ENCODE measurements at places on chromosomes 1 and 21.

DNA sequence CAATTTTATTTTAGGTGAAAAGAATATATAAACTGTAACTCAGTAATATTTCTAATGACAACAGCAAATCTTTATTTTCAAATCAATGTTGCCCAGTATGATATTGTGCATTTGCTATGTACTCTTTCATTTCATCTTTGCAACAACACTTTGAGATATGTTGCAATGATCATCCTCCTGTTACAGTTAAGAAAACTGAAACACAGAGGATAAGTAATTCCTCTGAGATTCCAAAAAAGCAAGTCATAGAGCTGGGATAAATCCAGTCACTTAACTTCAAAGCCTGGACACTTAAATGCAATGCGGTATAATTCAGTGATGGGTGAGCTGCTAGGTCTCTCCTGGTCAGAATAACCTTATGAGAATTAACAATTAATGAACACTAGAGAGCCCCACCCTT, 48.6 kb upstream of the EXO1 start:
- DNase-seq, result no peak

- DNase-seq, result no peak
Measured at GRCh38 chr1:228283476-228284147, 75.8 kb downstream of the OBSCN start.

- no peak for DNase-seq
Measured at GRCh38 chr1:110645821-110646735, 28.7 kb downstream of the KCNA3 start.

- DNase-seq, result no peak
Measured at GRCh38 chr1:81174811-81175476, 625.8 kb upstream of the ADGRL2 start.

DNA sequence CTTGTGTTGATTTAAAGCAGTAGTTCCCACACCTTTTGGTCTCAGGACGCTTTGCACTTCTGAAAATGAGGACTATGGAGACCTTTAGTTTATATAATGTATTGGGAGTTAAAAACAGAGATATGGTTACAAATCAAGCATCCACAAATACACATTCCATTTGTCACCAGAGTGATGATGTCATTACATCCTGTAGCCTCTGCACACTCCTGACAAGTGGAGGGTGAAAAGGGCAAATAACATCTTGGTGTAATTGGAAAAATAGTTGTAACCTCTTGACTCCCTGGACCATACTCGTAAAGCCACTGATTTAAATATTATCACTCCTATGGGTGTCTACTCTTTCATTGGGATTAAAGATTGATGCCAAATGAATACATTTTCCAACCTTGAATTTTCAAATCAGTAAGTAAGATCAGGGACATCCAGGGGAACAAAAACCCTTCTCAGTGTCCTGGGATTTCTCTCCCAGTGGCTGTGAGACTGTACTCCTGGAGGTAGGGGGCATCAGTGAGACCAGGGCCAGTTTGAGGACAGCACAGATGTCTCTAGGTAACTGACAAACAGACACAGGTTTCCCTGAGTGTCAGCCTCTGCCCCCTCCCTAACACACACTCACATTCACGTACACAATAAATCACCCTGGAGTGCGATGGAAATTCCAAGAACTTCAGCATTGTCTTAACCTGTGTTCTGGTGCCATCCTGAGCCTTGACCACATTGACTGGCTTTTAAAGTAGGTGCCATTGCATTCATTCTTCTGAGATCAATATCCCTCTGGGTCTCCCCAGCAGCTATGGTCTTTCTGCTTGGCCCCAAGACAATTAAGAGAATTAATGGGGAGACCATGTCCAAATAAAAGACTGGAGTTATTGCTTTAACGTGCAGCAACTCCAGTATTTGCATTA, 63.0 kb downstream of the NR5A2 start:
- DNase-seq, result no peak

DNA sequence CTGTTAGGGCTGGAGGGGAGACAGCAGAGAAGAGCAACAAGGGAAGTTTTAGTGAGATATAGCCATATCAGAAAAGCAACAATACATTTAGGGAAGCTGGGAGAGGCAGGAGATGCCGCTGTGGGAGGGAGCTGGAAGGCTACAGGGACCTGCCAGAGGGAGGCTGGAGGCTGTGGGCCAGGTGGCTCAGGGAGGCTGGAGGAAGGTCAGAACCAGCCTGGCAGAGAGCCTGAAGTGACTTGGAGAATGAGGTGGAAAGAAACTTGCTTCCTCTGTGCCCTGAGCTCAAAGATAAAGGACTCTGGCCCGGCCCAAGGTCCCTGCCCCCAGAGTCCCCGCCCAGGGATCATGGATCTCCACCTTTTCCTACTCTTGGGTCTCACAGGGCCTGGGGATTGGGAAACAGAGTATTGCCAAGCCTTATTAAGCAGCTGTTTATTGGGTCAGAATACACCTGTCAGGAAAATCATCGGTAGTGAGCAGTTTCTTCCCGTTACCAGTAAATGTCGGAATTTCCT, 85.9 kb downstream of the KIF26B start:
- no peak for DNase-seq

GRCh38 chr1:20212685-20213331, 26.5 kb upstream of the PLA2G2C start:
- DNase-seq, result peak; percentile 53

DNA sequence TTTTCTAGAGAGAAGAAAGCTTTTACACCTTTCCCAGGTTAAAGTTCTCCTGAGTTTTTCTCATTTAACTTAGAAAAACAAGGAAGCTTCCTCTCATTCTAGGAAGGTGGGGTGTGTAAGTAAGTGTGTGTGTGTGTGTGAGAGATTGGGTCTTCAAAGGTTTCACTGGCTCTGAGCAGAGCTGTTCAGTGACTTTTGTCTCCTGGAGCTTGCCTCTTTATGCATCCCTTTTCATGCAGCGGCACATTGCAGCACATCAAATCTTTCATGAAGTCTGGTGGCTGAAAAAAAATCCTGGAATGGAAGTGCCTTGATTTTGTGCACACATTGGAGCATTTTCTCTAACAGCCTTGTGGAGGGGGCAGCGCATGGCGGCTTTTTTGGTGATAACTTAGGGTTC, 3.4 kb downstream of the GPA33 start:
- no peak for DNase-seq

- peak; percentile 52 for DNase-seq
Measured at GRCh38 chr1:15684042-15684461, at the start of gene PLEKHM2. Gene PLEKHM2, plus strand, starts transcription at chr1:15684320. Its CDS starts 239 bp downstream, at chr1:15684559.

DNA sequence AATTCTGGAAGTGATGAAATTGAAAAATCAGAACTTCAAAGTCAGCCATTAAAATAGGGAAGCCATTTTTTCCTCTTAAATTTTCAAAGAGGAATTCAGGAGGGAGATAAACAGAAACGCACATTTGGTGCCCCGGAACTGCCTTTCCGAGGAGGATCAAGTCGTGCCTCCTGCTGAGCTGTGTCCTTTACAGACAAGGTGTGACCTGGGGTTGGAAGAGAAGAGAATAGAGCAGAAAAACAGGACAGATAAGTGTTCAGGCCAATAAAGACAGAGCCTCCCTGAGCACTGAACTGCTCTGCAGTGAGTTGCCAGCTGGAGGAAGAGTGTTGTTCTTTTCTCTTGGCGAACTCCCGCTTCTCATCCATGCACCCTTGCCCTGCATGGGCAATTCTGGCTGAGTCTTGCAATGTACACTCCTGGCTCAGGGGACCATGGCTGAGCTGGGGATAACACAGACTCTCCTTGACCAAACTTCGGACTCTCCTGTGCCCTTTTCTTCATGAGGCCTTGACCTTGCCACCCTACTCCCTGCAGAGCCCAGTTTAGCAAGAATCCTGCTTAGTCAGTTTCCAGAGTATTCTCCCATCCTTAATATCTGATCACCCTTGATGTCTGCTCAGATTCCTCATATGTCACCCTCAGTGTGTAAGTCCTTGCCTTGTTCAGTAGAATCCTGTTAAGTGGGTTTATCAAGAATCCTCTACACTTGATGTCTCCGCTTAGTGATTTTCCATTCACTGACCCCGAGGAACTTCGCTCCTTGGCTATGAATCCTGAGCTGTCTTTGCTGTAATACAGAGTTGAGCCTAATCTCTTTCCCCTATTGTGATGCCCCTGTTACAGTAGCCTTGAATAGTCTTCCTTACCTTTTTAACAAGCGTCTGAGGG, 1.3 kb upstream of the MTARC1 start:
- DNase-seq, result no peak

DNA sequence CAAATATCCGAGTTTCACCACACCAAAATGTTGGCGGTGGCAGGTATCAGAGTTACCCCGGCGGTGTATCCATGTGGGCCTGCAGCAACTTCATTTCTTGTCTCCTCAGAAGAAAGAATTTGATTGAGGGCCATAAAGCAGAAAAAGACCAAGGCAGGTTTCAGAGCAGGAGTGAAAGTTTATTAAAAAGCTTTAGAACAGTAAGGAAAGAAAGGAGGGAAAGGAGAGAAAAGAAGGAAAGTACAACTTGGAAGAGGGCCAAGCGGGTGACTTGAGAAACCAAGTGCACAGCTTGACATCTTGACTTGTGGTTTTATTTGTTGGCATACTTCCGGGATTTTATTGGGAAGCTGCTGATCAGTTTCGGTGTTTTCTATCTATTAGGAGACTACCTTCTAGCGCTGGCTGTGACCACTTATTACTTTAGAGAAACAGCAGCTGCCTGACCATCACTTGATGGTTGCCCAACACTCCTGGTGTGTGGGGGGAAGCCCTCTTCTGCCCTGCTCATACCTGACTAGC, 75.5 kb upstream of the RAB3GAP2 start:
- DNase-seq, result no peak

- no peak for DNase-seq
Measured at GRCh38 chr1:9758559-9759121, 65.1 kb downstream of the CLSTN1 start.

DNA sequence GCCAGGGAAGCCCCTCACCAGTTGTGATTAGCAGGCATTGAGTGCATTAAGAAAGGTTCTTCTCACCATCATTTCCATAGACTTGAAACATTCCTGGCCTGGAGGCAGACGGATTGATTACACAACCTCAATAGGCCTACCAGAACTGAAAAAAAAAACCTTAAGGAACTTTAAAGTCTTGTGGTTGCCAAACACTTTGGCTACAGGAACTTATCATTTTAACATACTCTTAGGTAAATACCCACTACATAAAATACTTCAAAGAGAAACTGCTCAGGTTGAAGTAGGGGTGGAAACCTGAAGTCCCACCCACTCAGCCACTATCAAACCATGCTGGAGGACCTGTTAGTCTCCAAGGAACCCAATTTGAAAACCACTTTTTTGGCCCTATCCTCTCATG, 22.4 kb upstream of the HMGB4 start:
- no peak for DNase-seq

DNA sequence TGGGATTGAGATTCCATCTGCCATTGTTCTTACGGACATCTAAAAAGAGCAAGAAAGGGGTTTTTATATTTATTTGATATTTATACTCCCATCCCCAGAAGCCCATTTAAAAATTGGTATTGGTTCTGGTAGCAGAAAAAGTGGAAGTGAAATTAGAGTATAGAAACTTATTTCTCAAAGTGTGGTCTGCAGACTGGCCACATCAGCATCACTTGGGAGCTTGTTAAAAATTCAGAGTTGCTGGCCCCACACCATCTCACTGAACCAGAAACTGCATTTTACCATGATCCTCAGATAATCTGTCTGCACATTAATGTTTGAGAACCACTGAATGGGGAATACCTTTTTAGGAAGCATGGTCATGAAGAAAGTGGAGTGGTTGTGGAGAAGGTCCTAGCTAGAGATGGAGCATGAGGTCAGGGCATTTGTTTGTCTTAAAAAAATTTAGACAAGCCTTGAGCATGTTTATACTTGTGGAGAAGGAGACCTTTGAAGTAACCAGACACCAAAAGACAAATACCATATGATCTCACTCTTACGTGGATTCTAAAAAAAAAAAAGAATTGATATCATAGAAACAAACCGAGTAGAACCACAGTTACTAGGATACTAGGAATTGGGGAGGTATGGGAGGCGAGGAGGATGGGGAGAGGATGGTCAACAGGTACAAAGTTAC, 116.3 kb downstream of the ST6GALNAC3 start:
- no peak for DNase-seq

Measured in CD4-positive, alpha-beta memory T cell (primary cell).